NCI-H446 (cell line): ENCODE measurements at places on chromosomes 5 and 9.

DNA sequence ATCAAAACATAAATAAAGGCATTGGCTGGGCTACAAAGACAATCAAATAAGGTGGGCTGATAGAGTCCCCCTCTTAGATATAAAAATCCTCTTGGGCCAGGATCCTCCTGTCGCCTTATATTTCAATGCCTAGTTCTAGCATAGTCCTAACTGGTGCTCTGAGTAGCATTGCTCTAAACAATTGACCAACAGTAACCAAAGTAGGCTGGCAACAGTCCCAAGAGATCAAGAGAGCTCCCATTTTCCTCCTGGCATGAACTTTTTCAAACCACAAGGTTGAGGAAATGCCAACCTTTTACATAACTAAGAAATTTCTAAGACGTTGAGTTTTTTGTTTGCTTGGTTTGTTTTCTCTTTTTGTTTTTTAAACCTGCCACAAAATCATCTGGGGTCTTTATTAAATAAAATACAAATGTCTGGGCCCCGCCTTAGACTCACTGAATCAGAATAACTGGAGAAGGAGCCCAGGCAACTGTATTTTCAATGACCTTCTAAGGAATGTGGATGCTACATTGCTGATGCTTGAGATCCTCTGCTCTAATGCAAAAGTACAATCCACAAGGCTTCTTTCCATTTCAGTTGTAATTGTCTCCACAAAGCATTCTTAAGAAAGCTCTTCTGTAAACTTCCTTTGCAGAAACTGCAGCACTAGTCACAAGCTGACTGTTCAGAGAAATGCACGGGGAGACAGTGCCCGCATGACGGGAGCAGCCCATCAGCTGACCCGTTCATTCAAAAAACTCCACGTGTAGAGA, 2.9 kb downstream of the SLC45A2 start:
- DNase-seq = no peak

DNA sequence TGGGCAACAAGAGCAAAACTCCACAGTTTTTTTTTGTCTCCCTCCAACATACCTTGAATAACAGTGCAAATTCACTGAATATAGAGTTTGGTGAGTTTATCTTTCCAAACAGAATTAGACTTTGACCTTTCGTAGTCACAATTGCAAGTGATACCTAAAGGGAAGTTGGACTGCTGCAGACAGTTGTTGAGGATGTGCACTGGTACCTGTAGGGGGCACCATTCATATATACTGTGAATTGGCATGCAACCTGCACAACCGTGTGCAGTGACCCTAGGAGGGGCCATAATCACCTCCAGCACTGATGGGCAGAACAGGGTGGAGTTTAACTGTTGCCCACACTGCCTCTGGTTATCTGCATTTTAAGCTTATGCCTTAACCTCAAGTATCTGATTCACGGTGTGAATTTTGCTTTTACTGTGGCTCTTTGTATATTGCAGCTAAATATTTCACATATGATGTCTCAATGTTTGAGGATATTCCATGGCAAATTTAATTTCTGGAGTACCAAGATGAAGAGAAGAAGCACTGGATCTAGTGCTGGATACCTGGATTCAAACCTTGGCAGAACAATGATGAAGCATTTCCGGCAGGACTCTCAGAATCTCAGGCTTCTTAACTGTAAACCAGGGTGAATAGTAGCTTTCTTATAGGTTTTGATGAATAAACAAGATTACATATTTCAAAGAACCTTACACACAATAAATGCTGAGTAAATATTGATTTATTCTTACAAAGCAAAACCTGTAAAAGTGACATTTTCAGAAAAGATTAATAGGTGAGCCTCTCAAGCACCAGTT, 144.3 kb downstream of the ACTBL2 start:
- peak; percentile 35 for DNase-seq

- no peak for DNase-seq
Measured at GRCh38 chr9:128781187-128782070, 5.6 kb upstream of the TBC1D13 start.

DNA sequence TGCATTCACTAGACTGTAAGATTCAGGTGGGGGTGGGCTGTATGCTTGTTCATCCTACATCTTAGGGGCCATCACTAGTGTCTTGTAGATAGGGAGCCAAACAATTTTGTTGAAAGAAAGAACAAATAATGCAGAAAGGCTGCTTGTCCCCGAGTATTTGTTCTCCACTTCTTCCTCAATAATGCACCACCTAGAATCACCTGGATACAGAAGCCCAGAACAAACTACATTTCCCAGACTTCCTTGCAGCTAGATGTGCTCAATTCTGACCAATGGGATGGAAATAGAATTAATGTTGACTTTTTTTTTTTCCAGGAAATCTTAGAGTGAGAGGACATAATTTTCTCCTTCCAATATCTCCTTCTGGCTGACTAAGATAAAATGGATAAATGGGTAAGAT, 38.9 kb upstream of the TNFSF8 start:
- no peak for DNase-seq

DNA sequence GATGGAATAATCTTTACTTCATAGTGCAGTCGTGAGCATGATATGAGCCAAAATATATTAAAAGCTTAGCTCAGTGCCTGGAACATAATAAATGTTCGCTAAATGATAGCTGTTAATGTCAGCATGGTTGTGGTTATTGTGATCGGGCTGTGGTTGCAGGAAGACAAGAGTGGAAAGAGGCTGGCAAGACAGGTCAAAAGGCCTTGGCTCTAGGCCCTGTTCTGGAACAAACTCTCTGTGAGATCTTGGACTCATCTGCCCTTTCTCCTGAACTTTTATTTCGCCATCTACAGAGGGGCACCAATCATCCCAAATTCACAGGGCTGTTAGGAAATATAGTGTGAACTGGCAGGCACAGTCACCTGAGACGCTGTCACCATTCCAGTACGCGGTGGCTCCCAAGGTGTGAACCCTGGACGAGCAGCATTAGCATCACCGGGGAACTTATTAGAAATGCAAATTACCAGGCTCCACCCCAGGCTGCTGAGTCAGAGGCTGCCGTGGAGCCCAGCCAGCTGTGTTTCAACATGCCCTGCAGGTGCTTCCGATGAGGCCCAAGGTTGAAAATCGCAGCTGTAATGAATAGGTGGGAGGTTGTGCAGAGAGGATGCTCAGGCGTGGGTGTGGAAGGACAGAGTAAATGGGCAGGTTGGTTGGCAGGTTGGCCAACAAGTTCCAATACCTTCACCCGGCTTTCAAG, 50.2 kb upstream of the SAP30L start:
- no peak for DNase-seq

GRCh38 chr5:142913728-142914338, 143.7 kb downstream of the ARHGAP26 start:
- DNase-seq = no peak

DNA sequence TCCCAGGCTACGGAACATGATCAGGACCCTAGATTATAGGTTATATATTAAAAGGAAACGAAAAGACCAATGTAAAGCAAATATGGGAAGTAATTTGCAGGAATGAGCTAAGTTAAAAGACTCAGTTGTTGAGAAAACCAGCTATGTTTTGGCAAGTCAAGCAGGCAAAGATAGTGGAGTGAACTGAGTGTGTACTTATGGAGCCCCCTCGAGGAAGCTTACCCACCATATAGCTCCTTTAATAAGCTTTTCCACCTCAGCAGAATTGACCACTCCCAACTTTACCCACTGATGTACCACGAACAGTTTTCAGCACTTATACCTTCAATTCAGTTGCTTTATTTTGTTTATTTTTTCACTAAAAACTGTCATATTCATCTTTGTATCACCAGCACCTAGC, 57.3 kb upstream of the PJA2 start:
- no peak for DNase-seq

GRCh38 chr9:134301387-134302129, 24.7 kb upstream of the RXRA start:
- no peak for DNase-seq

DNA sequence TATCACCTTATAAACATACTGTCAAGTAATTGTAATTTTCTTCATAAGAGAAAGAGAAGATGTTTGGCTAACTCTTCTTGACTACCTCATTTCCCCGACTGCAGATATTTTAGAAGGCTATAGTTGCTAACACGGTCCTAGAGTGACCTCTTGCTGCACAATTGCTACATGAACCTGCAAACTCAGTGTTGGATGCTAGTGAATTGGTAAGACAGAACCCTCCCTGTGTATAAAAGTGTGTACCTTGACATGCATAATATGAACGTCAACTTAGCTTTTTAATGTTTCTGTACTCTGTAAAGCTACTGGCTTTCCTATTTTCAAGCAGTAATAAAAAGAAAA, 46.7 kb upstream of the CER1 start:
- peak; percentile 21 for DNase-seq

DNA sequence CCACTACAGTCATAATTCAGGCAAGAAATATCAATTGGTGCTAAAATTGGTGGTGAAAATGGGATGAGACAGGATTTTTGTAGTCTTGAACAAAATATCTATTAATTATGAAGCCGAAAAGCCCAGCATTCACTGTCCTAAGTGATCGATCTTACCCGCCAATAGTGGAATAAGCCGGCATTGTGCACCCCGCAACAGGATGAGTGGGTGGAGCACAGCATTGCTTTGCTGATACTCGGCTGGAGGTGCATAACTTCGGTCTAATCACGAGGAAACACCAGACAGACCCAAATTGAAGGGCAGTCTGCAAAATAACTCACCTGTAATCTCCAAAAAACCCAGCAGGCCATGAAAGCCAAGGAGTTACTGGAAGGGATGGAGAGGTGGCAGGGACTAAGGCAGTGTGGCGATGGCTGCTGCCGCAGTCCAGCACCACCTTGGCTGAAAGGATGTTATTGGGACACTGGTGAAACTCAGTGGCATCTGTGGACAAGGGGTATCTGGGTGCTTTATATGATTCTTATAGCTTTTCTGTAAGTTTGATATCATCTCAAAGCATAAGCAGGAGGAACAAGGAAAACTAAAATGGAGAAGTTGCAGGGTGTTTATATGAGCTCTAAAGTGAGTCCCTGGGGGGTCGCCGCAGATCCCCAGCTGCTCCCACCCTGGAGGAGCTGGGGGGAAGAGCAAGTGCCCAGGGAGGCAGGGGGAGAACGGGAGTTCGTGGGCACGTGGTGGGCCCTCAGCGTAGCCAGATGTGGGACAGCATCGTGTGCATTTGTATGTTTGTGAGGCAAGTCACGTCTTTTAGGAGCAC, 45.2 kb downstream of the AHRR start:
- DNase-seq = no peak

- no peak for DNase-seq
Measured at GRCh38 chr9:121765021-121765950, 113.9 kb downstream of the DAB2IP start.

- DNase-seq = no peak
Measured at GRCh38 chr9:112200711-112201110, 25.6 kb upstream of the SUSD1 start.

- no peak for DNase-seq
Measured at GRCh38 chr9:116549786-116550660, 137.1 kb upstream of the TRIM32 start.
